Tibial nerve (tissue), 4 donors: ENCODE measurements at places on chromosomes 7 and 10. TPM values are rescaled to one million over a fixed set of nuclear protein-coding genes. Genes with fewer than 3 reads are reported as not detected.

- no peaks in the 10 kb centered on the region for H3K27me3 ChIP-seq
- no peak overlapping the region for H3K27ac ChIP-seq
- no peak for DNase-seq
- no peaks in the 10 kb centered on the region for H3K36me3 ChIP-seq
- no peak overlapping the region for H3K4me3 ChIP-seq
These were observed 122.6 kb upstream of the PTER start for GRCh38 chr10:16314259-16314658.

GRCh38 chr10:47009215-47009838, 98.1 kb downstream of the PTPN20 start:
- no peak overlapping the region for H3K4me3 ChIP-seq
- no peaks in the 10 kb centered on the region for H3K4me1 ChIP-seq
- DNase-seq, result no peak
- H3K27ac ChIP-seq, result no peak overlapping the region
- no peaks in the 10 kb centered on the region for H3K27me3 ChIP-seq

- no peak for DNase-seq
- H3K4me1 ChIP-seq, result no peaks in the 10 kb centered on the region
These were observed 498.9 kb upstream of the MGMT start for GRCh38 chr10:128967980-128968756.

- DNase-seq, result no peak
- no peak overlapping the region for H3K4me3 ChIP-seq
- H3K27me3 ChIP-seq, result no peaks in the 10 kb centered on the region
These were observed 117.8 kb downstream of the DYNC2I1 start for GRCh38 chr7:158973941-158974785.

DNA sequence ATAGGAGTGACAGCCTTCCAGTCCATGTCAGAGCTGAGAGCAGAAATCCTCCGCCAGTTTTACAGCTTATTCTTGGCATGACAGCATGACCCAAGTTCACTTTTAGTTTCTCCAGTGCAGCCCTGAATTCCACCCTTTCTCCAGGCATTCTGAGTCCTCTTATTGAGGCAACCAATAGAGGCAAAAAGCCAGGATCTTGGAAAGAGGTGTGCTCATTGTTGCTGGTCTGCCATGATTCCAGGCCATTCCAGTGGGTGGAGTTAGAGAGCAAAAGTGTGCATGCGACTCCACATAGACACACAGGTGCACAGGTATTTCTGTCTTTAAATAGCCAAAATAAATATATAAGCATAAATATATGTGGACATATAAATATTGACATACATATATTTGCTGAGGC, 224.7 kb upstream of the ADARB2 start:
- H3K27me3 ChIP-seq, result no peaks in the 10 kb centered on the region
- no peaks in the 10 kb centered on the region for H3K36me3 ChIP-seq
- H3K4me3 ChIP-seq, result no peak overlapping the region
- no peak for DNase-seq

DNA sequence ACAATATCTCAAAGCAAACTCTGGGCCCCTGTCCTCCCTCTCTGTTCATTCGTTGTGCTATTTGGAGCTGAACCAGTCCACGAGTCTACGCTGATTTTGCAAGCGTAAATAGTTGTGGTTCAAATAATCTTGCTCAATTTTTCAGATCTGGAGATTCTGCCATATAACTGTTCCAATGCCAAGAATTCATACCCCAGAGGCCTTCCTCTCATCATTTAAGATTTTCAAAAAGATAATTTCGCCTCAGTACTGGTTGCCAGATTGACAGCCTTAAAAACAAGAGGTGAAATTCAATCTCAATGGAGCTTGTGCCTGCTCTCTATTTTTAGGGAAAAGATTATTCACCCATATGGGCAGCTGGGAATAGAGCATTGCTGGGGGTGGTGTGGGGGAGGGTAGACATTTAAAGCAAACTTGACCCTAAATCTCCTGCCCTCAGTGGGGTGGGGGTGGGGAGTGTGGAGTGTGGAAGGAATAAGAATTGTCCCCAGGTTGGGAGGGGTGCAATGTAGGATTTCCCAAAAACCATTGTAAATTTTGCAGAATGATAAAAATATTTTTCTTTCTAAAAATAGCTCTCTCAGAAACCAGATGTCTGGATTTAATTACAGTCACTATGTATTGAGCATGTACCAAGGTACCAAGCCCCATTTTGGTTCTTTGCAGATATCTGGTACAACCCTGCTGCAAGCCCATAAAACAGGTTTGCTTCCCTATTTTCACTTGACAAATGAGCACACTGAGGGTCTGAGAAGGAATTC, 104.7 kb upstream of the EEPD1 start:
- peak overlapping the region; percentile 70 for H3K27ac ChIP-seq
- H3K27me3 ChIP-seq, result no peaks in the 10 kb centered on the region
- peak; percentile 78 for DNase-seq
- H3K36me3 ChIP-seq, result no peaks in the 10 kb centered on the region
- no peak overlapping the region for H3K4me3 ChIP-seq
- peaks cover 54% of the 10 kb centered on the region for H3K4me1 ChIP-seq

The DNAJB6 gene
- total RNA-seq, result 104 TPM

DNA sequence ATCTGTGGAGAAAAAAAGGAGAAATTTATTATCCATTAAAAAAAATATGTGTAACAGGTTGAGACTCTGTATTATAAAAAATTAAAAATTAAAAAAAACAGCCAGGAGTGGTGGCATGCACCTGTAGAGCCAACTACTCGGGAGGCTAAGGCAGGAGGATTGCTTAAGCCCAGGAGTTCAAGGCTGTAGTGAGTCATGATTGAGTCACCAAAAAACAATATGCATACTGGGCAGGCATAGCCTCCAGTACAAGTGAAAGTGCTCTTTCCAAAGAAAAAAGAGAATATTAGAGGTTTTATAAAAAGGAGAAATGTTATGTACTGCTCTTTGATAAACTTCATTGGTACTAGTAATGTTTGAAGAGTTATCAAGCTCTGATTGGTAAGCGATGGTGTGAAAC, 647.1 kb upstream of the ZWINT start:
- no peaks in the 10 kb centered on the region for H3K36me3 ChIP-seq
- no peak overlapping the region for H3K27ac ChIP-seq
- no peaks in the 10 kb centered on the region for H3K27me3 ChIP-seq
- DNase-seq, result no peak
- H3K4me1 ChIP-seq, result no peaks in the 10 kb centered on the region

GRCh38 chr7:39429421-39429820, 136.8 kb upstream of the YAE1 start:
- H3K4me3 ChIP-seq, result no peak overlapping the region
- no peaks in the 10 kb centered on the region for H3K27me3 ChIP-seq
- no peak for DNase-seq
- no peak overlapping the region for H3K27ac ChIP-seq
- no peaks in the 10 kb centered on the region for H3K36me3 ChIP-seq

DNA sequence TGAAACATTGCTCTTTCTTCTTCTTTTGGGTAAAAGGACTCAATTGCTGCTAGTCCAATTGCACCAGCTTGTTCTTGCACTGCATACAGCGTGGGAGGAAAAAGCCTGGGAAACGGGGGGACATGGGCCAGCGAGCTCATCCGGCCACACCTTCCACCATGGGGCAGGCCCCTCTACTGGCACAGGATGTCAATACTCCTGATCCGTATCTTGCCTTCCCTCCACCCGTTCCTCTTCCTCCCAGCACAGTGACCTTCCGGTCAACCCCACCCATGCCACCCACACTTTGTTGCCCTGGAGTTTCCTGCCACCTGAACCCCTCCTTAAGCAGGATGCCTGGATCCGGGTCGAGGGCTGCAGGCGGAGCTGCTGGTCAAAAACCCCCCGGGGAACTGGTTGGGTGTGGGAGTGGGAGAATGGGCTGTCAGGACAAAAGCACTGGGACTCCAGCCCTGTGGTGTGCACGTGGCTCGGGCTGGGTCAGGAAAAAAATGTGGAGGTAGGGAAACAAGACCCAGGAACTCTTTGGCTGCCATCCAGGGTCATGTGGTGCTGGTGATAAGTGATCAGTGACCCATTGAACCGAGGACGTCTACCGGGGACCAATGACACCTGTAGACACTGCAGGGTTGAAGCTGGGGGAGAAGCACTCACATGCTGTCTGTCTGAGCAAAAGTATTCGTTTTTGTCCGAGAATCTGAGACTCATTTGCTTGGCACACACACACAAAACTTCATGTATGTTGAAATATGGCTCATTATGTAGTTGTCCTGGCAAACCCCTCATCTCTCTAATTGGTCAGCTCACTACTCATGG, 8.1 kb downstream of the IL2RA start:
- H3K4me3 ChIP-seq, result no peak overlapping the region
- H3K27ac ChIP-seq, result peak overlapping the region; percentile 14
- no peaks in the 10 kb centered on the region for H3K27me3 ChIP-seq
- peaks cover 28% of the 10 kb centered on the region for H3K4me1 ChIP-seq
- H3K36me3 ChIP-seq, result no peaks in the 10 kb centered on the region

GRCh38 chr10:93777092-93777491, 19.4 kb downstream of the LGI1 start:
- peaks cover 12% of the 10 kb centered on the region for H3K4me1 ChIP-seq
- DNase-seq, result no peak
- peak overlapping the region; percentile 3 for H3K27ac ChIP-seq
- no peak overlapping the region for H3K4me3 ChIP-seq

- no peaks in the 10 kb centered on the region for H3K36me3 ChIP-seq
- DNase-seq, result no peak
- H3K4me1 ChIP-seq, result no peaks in the 10 kb centered on the region
These were observed 202.5 kb upstream of the PLXNA4 start for GRCh38 chr7:132778761-132779160.

- H3K27ac ChIP-seq, result no peak overlapping the region
- H3K27me3 ChIP-seq, result no peaks in the 10 kb centered on the region
- no peaks in the 10 kb centered on the region for H3K36me3 ChIP-seq
These were observed 384.4 kb upstream of the SHH start for GRCh38 chr7:156196649-156197048.

DNA sequence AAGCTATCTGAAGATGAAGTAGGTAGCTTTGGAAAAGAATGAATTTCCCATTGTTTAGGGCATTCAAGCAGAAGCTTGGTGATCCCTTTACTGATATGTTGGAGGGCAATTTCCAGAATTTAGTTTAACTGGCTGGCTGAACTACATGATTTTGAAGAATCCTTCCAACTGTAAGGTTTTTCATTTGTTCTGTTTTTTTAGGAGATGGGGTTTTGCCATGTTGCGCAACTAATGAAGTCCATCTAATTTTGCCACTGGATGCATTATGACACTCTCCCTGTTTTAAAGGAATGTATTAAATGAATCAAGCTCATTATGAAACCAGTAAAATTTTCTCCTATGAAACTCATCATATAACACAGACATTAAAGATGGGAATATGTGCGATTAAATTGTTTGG, 6.1 kb upstream of the DDX50 start:
- no peak overlapping the region for H3K27ac ChIP-seq
- no peaks in the 10 kb centered on the region for H3K27me3 ChIP-seq

GRCh38 chr10:71776481-71776925, 3.2 kb upstream of the VSIR start:
- no peaks in the 10 kb centered on the region for H3K27me3 ChIP-seq
- H3K36me3 ChIP-seq, result no peaks in the 10 kb centered on the region
- H3K4me3 ChIP-seq, result no peak overlapping the region
- H3K27ac ChIP-seq, result no peak overlapping the region
- DNase-seq, result no peak

The GARIN1A gene
- total RNA-seq, result 0.98 TPM

GRCh38 chr7:132576721-132577085, 433 bp upstream of the PLXNA4 start:
- no peak overlapping the region for H3K27ac ChIP-seq
- peaks cover 3% of the 10 kb centered on the region for H3K27me3 ChIP-seq
- H3K36me3 ChIP-seq, result no peaks in the 10 kb centered on the region

- H3K27ac ChIP-seq, result no peak overlapping the region
- no peak overlapping the region for H3K4me3 ChIP-seq
- no peaks in the 10 kb centered on the region for H3K36me3 ChIP-seq
- H3K4me1 ChIP-seq, result no peaks in the 10 kb centered on the region
These were observed 304.5 kb downstream of the CCSER2 start for GRCh38 chr10:84632866-84633265.
